A549 treated with AZD2906 at 1 μM for 4 hours (cell line): ENCODE measurements at places on chromosomes 7 and 10. TPM values are rescaled to one million over a fixed set of nuclear protein-coding genes. Genes with fewer than 3 reads are reported as not detected.

DENND2A gene
- 0.45 to 0.91 TPM (median 0.68 TPM) in 5 replicates for total RNA-seq

POP7 gene
- total RNA-seq = 68.5 to 93.3 TPM (median 89.6 TPM) in 5 replicates

EPC1 gene
- total RNA-seq = 16.3 to 18.5 TPM (median 16.7 TPM) in 5 replicates

OPN1SW gene
- total RNA-seq = not detected in 5 replicates

CCDC146 gene
- 0.47 to 0.77 TPM (median 0.67 TPM) in 5 replicates for total RNA-seq

CLCN1 gene
- total RNA-seq = 0.02 to 0.08 TPM (median 0.03 TPM) in 4 of 5 replicates, not detected in the other

NME8 gene
- not detected in 5 replicates for total RNA-seq

SLC26A5 gene
- not detected in 5 replicates for total RNA-seq

AMPH gene
- 0.03 to 0.11 TPM (median 0.07 TPM) in 5 replicates for total RNA-seq

NPTX2 gene
- 0.12 to 0.28 TPM (median 0.20 TPM) in 5 replicates for total RNA-seq

GRID1 gene
- total RNA-seq = 0.21 to 0.41 TPM (median 0.29 TPM) in 5 replicates
